LoVo (cell line): ENCODE measurements at places on chromosomes 7 and 10.

DNA sequence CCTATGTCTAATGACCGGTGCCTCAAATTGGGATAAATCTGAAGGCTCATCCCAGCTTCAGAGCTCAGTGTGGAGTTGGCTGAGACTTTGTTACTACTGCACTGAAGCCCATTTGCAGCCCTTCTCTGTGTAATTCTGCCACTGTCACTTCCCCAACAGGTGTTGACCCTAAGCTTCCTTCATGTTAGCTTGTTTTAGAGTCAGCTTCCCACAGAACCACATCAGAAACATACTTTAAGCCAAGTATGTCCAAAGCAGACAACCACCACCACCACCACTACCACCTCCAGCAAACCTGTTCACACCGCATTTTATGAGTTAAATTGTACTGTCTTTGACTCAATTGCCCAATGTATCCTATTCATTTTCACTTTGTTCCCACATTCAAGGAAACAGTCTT, 25.2 kb upstream of the GNAT3 start:
- DNase-seq = no peak

- DNase-seq = no peak
These were observed 85.8 kb downstream of the KAT6B start for GRCh38 chr10:74912182-74912581.

GRCh38 chr7:23043441-23043840, 29.5 kb upstream of the HYCC1 start:
- DNase-seq = no peak

DNA sequence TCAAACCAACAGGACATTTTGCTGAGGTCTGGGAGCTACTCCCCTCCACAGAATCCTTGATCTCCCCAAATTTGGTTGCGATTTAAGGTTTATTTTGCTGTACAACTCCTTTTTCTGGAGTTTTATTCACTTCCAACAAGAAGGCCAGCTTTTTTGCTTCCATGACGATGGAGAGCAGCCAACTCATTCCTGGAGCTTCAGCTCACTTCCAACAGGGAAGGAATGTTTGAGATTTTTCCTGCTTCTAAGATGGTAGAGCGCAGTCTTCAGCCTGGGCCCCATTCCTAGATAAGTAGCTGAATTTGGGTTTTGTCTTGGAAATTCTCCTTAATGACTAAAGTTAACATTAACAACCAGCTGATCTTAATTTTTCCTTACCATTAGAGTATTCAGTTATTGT, 30.9 kb upstream of the CREB3L2 start:
- no peak for DNase-seq

- no peak for DNase-seq
These were observed 33.8 kb upstream of the SFMBT2 start for GRCh38 chr10:7444551-7445121.

- no peak for DNase-seq
These were observed 460.5 kb downstream of the PLXNA4 start for GRCh38 chr7:132115758-132116157.

- no peak for DNase-seq
These were observed 126.1 kb downstream of the RNF32 start for GRCh38 chr7:156766666-156767065.

DNA sequence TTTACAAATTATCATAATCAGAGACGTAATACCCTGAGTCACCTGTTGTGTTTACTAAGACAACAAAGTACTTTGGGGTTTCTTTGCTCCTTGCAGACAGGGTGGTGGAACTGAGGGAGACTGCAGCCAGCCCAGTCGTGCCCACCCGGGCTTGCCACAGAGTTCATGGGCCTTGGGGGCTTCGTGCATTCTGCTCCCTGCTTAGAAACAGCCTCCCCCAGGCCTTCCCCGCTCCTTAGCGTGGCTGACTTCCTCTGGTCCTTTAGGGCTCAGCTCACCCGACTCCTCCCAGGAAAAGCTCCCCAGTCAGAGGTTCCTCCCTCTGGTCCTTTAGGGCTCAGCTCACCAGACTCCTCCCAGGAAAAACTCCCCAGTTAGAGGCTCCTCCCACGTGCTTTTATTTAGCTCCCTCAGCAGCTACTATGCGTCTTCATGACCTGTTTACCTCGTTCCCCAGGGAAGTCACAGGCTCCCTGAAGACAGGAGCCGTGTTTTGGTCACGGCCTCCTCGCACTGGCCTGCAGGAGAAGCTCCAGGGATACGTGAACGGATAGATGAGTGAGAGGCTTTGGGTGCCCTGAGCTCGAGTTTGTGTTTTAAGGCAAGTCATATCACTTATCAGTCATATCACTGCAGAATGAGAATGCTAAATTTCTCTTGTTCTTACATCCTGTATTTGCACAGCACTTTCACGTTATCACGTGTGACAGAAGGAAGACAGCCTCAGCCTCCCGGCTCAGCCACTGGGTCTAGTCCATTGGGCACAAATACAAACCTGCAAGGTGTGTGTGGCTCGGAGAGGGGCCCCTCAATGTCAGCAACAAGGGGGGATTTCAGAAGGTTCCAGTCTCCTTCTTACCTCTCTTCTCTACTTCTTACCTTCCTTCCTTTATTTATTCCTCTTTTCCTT, 52.7 kb upstream of the VIPR2 start:
- DNase-seq = no peak

GRCh38 chr7:823649-824048, 8.6 kb upstream of the SUN1 start:
- DNase-seq = no peak

DNA sequence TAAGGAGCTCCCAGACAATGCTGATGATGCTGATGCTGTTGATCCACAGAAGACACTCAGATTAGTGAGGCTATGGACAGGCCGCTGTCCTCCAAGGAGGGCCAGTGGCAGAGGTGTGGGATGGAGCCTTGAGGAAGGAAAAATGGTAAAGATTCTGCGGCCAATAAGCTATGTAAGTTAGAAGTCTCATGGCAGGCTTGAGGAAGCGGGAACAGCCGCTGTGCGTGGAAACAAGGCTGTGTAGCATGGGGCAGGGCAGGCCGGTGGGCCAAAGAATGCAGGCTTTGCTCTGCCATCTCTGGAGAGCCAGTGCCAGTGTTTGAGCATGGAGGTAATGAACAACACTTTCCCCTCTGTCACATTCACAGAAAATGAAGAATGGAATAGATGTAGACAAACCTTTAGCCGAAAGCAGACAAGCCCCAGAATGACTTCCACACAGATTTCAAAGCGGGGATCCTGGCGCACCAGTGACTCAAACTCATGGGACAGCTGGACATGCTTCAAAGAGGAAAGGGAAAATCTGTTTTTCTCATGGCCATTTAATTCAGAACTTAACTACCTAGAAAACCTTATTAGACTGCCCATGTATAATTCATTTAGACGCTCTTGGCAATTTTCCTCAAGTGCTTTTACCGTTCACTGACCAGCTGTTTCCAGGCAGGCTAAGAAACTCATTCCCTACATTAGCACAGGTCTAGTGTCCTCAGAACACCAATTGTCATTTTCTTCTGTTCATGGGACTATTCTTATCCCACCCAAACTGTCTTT, 16.9 kb upstream of the FIGNL1 start:
- no peak for DNase-seq

DNA sequence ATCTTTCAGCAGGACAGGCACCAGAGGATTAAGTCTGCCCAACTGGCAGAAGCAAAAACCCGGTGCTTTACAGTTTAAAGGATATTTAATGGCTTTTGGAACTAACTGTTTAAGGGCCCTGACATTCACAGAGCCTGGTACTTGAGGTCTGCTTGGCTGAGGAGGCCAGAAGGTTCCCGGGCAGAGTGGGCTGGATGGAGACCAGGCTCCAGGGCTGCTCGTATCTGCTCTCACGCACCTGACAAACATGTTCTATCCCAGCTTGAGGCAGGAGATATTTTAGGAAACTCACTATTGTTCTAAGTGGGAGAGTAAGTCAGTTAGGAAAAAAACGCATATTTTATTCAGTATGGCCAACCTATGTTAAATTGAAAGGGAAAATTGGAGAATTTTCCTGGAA, 143.5 kb downstream of the ZMYND11 start:
- DNase-seq = no peak

GRCh38 chr7:24833549-24833948, 76.3 kb upstream of the GSDME start:
- DNase-seq = no peak

DNA sequence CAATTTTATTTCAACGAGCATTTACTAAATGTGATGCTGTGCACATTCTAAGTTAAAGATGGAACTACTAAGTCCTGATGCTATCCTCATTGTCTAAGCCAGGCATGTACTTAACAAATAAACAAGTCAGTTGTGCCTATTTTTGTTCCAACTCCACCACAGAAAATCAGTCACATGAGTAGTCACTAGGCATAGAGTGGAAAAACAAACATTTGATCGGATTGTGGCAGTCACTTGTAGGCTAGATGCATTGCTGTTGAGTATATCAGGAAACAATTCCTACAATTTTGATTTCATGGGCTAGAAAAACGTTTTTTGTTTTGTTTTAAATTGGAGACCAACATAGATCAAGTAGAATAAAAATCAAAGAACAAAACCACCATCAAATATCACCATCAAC, 177.6 kb upstream of the SLC25A13 start:
- no peak for DNase-seq

DNA sequence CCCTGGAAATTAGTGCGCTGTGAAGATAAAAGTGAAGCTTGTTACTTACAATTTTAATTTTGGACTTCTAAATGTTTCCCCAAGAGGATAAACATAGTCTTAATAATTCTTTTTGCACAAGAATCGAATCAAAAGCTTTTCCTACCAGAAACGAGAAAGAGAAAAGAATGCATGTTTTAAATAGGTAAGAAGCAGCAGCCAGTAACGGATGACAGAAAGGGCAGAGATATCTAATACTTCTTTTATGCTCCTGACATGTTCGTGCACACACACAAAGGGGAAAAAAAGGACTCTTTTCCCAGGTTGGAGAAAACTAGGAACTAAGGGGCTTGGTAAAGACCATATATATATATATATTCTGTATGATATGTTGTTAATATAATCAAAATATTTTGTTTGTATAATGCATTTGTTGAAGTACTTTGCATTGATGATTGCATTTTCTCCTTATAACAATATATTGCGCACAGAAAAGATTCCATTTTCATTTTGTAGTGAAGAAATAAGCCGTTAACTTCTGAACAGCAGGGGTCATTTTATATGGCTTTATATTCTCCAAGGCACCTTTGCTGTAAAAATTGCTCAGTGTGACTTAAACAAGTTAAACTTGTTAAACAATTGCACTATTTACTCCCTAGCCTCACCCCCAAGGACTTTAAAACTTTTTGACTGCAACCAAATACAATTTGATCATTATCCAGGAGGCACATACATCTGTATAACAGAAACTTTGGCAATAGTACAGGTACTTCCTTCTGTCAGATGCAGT, 2.2 kb downstream of the PRKAR2B start:
- DNase-seq = no peak

DNA sequence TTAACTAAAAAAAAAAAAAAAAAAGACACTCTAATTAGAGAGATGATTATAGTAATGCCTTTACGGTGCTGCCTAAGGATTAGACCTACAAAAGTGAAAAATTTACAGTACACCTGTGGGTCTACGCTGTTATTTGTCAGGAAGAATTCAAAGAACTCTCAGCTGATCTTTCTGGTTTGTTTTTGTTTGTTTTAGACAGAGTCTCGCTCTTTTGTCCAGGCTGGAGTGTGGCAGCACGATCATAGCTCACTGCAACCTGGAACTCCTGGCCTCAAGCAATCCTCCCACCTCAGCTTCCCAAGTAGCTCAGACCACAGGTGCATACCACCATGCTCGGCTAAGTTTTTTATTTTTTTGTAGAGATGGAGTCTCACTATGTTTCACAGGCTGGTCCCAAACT, 28.3 kb upstream of the FOXK1 start:
- no peak for DNase-seq

GRCh38 chr10:96992721-96993120, 160.6 kb downstream of the LCOR start:
- DNase-seq = no peak

DNA sequence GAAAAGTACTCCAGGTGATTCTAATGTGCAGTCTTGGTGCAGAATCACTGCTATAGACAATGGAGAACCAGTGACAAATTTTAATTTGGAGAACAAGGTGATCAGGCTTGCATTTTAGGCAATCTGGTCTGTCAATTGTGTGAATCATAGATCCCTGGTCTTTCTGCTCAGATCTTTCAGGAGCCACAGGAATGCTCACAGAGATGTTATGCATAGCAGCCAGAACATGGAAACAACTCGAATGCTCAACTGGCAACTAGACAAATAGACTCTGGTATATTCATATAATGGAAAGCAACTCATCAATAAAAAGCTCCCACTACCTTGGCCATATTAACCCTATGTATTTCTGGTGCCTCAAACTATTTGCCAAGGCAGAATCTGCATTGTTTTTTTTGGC, 209.1 kb downstream of the PHF14 start:
- no peak for DNase-seq

DNA sequence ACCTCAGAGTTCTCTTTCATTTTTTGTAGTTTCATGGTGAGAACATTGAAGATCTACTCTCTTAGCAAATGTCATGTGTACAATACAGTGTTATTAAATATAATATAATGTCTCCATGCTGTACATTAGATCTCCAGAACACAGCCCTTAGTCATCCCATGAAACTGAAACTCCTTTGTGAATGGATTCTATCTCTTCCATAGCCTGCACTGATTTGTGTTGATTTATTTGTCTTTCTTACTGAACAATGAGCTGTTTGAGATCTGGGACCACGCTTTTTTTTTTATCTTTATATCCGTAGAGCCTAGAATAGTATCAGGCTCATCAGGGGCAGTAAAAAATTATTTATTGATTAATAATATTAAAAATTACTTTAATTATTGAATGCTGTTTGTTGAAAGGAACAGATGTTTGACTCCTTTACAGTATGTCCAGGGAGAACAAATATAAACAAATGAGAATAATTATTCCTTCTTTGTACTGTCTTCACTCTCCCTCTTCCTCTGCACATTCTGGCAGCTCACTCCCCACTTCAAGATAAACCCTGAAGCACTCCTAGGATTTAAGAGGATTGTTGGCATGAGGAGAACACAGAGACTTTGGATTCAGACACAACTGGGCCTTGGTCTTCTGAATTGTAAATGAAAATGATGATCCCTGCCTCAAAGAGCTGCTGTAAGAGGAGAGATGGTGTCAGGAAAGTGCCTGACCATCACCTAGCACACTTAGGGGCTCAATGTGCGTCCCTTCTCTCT, 81.6 kb upstream of the MSRB2 start:
- DNase-seq = no peak

DNA sequence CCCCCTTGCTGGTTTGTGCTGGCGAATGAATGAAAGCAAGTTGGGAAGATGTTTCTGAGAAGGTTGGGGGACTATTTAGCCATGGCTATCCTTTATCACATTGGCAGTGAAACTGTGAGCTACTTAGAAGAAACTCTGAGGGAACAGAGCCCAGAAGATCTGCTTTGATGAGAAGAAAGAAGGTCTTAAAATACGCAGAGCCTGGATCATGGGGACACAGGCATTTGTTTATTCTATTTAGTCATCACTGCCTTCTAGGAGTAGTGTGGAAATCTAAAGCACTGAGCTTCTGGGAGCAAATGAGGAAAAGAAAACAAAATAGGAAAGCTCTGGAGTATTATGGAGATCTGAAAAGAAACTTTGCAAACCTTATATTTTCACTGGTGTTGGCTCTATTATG, 28.5 kb downstream of the CPED1 start:
- DNase-seq = no peak
